ENCODE measurements at places on chromosomes 3 and 15.

GRCh38 chr3:19917167-19917566 is 16.9 kb downstream of the EFHB start:
- DNase-seq: no peak

- DNase-seq: no peak
Measured at GRCh38 chr15:52338058-52338457, 42.5 kb upstream of the MYO5C start.

DNA sequence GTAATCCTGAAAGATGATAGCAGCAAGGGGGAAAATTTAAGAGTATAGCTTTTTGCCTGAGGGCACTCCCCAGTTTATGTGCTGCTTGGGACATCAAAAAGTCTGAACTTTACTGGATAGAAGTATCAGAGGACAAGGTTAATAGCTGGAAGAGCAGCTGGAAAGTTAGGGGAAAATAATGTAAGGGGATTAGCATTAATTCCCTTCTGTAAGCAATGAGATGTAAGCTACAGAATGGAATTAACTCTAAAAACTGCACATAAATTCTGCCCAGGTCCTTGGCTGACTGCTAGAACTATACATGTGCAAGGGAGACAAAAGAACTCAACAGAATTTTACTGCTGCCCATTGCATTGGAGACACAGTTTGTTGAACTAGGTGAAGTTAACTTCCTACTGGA is 55.6 kb downstream of the ATP11B start:
- DNase-seq: no peak

DNA sequence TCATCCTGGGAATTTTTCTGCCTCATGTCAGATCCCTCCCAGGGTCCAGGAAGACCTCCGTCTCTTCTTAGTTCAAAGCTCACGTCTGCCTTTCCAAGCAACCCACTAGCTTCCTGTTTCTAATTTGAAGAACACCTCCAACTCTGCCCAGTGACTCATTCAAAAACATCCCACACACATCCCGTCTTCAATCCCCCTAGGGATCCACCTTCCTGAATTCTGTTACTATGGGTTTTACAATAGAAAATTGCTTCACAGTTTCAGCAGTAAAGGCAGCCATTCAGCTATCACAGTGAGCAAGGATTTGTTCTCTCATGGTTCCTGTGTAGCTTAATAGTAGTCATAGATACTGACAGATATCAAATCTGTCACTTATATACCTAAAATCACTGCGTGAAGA is 308.3 kb upstream of the CCDC54 start:
- no peak for DNase-seq

DNA sequence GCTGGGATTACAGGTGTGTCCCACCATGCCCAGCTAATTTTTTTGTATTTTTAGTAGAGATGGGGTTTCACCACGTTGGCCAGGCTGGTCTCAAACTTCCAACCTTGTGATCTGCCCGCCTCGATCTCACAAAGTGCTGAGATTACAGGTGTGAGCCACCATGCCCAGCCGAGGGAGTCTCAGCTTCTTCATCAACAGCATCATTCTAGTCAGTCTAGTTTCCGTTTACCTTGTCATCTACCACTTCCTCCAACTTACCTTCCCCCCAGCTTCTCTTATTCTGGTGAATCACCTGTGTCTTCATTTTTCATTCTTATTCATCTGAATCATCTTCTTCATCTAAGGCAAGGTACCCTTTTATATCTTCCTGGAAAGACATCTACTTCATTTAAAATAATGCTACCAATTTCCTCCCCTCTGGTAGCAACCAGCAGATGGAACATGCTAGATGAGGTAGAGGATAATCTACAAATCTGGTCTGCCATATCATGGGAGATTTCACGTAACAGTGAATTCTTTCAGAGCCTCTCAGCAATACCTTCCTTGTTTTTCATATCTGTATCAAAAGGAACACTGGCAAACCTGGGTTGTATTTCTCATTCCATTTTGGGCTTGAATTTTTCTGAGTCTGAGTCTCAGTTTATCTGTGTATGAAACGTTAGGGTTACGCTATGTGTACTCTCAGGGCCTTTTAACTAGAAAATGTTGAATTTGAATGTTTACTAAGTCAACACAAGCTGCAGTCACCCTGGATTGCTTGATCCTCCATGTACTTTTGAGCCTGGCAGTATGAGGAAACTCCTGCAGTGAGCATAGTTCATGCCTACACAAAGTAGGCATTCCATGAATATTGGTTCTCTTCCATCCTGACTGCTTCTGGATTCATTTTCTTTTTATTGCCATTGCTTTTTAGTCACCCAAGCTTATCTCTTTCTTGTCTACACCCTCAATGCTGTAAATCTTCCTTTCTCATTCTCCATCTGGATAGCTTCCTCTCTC is 16.8 kb downstream of the LPP start:
- DNase-seq: no peak
